ENCODE measurements at places on chromosomes 4 and X.
A peak's percentile ranks its signal among the peaks of the same experiment; 100 is the strongest.

DNA sequence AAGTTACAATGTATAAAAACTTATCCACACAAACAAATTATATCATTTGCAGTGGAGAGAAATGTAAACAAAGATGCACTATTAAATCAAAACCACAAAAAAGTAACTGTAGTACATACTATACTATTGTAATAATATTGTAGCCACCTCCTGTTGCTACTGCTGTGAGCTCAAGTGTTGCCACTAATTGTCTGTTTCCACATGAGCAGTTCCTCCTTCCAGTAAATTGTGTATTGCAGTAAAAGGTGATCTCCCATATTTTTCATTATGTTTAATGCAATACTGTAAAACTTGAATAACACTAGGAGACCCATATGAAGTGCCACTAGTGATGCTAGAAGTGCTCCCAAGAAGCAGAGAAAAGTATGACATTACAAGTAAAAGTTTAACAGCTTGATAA, 11.7 kb downstream of the LIN54 start:
- no peak for DNase-seq

GRCh38 chr4:40856840-40857362, 107.1 kb downstream of the NSUN7 start:
- DNase-seq, result peak; percentile 92

- DNase-seq, result no peak
Measured at GRCh38 chr4:14552119-14552518, 450.2 kb upstream of the CPEB2 start.

DNA sequence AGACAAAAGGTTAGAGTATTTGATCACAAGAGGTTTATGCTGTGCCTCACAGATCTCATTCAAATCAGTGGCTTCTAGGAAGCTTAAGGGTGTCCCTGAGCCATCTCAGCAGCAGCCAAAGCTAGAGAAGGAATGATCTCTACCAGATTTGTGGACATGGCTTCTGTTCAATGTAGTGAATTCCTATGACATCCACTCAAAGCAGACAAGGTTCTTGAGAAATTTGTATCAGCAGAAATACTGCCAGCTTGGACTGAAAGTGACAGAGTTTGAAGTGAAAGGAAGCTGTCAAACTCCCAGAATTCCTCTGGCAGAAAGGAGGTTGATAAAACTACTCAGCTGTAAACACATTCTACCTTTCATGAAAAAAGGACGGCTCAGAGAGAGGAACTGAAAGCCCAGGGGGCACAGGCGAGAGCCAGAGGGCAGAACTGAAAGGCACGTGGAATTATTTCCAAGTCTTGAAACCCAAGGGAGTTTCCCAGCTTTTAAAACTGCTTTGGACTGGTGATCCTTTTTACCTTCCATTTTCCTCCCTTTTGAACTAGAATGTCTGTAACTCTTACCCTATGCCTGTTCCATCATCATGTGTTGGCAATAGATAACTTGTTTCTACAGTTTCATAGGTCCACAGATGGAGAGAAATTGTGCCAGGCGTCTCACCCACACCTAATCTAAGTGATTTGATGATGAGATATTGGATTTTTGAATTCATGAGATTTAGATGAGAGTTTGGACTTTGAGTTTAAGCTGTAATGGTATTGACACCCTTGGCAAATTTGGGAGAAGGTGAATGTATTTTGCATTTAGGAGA, 14.5 kb upstream of the MED14 start:
- no peak for DNase-seq

DNA sequence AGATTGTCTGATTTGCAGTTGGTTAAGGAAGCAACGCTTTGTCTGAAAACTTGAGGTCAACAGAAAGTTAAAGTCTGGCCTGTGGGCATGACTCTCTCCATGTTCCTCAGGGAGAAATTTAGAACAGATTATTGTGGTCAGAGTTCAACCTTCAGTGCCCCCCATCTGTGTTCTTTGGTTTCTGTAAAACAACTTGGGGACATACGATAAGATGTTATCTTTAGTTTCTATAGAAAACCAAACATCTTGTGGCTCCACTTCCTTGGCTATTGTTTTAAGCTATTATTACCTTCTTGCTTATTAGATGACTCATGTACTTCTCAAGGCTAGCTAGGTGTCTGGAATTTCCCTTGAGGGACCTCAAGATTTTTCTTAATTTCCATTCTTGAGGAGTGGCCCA, 507.7 kb downstream of the PDHA2 start:
- no peak for DNase-seq

DNA sequence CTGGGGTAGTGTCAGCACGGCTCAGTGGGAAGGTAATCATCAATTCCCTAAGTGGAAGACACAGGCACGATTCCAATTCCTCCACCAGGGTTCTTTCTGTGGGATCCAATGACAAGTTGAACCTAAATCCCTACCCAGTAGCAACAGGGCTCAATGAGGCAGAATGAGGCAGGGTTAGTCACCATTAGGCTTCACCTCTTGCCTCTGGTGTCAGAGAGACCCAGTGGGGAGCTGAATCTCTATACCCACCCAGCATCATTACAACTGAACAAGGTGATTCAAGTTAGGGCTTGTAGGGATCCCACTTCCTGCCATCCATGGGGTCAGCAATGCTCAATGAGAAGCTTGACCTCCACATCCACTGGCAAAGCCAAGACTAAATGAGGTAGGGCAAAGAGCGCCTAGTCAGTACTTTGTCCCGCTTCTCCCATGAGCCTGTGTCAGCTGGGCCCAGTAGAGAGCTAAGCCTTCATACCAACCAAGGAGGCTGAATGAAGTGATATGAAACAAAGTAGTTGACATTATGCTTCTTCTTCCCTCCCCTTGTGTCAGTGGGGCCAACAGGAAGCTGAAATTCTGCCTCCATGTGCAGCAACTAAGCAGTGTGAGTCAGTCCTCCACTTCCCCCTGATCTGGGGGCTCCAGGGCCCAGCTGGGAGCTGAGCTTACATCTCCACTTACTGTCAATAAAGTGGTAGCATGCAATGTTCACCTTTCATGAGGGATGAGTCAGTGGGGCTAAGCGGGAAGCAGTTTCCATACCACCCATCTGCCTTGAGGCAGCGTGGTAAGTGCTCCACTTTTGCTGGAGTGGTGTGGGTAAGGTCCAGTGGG, 36.4 kb upstream of the RBM41 start:
- no peak for DNase-seq
